ENCODE measurements at places on chromosomes 2 and 18.

- DNase-seq, result peak; percentile 69
Observed at GRCh38 chr2:46872902-46873603, 42.6 kb downstream of the MCFD2 start.

- DNase-seq, result no peak
Observed at GRCh38 chr2:191320881-191321280, 75.7 kb downstream of the MYO1B start.

- peak; percentile 31 for DNase-seq
Observed at GRCh38 chr18:39604836-39605235, 2039.2 kb upstream of the CELF4 start.

GRCh38 chr2:229199267-229199666 is 71.8 kb downstream of the PID1 start:
- DNase-seq, result no peak

- peak; percentile 47 for DNase-seq
Observed at GRCh38 chr2:10914272-10914693, 2.5 kb downstream of the KCNF1 start.

- no peak for DNase-seq
Observed at GRCh38 chr2:17733599-17733998, 20.0 kb downstream of the SMC6 start.

GRCh38 chr18:46429649-46430224 is 227.3 kb downstream of the LOXHD1 start:
- DNase-seq, result no peak

- peak; percentile 14 for DNase-seq
Observed at GRCh38 chr2:204177977-204178522, 241.5 kb downstream of the ICOS start.

DNA sequence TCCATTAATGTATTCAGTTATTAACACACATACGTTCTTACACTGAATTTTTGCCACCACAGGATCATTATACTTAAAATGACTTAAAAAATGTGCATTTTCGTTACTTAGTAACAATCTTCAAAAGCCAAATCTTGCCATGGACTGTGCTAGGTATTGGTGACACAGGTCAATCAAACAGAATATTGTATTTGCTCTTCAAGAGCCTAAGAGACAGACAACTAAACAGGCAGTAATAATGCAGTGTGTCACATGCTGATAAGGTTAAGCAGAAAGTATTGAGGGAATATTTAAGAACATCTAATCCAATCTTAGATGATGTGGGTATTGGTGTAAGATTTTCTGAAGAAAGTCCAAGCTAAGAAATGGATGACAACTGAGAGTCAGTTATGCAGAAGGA is 56.9 kb downstream of the FBXO11 start:
- no peak for DNase-seq

- peak; percentile 5 for DNase-seq
Observed at GRCh38 chr18:61459896-61460648, 126.8 kb downstream of the CDH20 start.

GRCh38 chr2:71534201-71534600 is 80.8 kb downstream of the DYSF start:
- DNase-seq, result no peak

DNA sequence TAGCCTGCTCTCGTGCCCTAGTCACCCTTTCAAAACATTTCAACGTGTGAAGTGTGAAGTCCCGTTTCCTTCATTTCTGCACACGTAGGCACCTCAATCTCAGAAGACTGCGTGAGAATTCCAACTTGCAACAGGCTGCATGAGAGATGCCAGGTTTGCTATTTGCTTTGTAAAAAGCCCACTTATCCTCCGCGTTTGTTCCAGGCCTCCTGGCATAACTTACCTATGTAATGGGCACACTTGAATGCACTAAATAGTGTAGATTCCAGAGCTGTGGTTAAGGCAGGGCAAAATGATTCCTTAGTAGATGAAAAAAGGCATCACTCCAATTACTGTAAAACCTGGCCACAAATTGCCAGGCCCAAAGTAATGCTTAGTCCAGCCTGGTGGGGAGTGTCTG is 179.6 kb downstream of the INO80D start:
- DNase-seq, result no peak

DNA sequence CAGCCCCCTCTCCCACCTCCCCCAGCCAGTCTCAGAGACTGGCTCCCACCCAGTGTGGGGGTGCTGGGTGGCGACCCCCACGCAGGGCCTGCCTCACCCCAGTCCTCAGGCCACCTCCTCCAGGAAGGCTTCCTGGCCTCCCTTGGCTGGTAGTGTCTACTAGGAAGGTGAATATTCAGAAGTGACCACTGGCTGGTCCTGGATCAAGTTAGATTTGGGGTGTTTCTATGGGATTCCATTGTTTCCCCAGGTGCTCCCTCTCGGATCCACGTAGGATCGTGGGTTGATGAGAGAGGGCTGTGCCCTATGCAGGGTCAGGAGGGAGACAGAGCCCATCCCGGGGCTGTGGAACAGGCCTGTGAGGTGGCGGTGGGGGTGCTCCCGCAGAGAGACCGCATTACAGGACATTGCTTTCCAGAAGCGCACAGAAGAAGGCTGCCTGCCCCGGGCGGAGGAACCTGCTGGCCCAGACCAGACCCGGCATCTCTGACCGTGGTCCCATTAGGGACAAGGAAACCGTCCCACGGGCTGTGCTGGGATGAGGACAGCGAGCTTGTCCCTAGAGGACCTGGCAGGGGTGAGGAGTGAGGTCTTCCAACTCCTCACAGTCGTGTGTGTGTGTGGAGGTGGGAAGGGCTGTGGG is 3.3 kb downstream of the PDCD1 start:
- no peak for DNase-seq

- no peak for DNase-seq
Observed at GRCh38 chr2:105872142-105872728, 127.5 kb downstream of the NCK2 start.

DNA sequence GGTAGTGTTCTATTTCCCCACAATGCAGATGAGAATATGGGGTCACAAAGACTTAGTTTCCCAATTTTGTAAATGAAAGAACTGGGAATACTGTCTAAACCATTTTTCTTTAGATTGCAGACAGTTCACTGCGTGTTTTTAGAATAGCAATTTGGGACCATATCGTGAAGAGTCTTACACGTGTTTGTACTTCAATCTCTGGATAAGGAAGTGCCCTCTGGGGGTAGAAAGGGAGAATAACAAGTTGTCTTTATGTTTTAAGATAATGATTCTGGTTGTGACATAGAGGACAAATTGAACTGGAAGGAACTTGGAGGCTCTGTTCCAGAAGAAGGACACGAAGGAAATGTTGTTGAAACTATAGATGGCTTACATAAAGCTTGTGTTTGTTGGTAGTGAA is 457.7 kb downstream of the CBLN2 start:
- no peak for DNase-seq

DNA sequence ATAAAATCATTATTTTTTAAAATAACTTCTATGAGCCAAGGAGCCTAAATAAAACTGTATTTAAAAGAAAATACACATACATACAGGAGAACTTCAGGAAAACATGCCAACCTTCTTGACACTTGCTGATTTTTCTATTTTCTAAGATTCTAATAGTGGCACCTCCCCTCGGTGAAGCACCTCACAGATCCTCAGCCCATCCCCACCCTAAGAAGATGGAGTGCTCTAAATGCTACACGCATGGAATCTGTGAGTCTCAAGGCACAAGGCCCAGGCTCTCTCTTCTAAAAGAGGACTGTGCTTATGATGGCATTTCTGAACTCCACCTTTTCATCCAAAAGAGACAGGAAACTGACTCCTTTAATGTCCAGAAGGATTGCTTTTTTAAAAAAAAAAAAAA is 56.3 kb downstream of the RTTN start:
- DNase-seq, result no peak

DNA sequence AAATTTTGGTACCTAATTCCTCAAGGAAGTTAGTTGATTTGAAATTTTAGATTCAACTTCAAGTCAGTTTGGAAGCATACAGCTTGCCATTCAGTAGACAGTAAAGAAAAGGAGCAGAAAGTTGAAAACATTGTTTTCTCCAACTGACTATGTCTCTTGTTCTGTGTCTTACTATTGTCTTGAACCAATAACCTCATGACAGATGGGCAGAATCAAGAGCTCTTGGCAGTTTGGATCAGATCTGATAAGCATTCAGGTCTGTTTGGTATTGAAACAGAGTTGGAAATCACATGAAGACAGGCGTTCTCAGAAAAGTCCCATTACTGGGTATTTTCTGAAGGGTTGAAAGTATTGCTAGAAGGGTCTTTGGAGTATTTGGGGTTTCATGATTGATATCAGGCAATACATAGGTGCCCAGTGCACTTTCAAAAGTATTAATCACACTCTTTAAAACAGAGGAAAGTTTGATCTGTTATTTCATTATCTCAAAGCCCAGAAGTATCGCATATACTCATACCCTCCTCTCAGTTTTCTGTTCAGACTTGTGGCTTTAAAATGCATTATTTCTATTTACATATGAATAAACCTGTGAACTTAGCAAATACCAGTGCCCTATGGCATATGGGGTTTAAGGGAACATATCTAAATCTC is 428.4 kb upstream of the ZEB2 start:
- DNase-seq, result no peak

- no peak for DNase-seq
Observed at GRCh38 chr2:25201794-25202193, 33.4 kb upstream of the POMC start.

Data from GM03348 (cell line).